Central memory CD4-positive, alpha-beta T cell (primary cell): ENCODE measurements at places on chromosomes 2 and 18.

DNA sequence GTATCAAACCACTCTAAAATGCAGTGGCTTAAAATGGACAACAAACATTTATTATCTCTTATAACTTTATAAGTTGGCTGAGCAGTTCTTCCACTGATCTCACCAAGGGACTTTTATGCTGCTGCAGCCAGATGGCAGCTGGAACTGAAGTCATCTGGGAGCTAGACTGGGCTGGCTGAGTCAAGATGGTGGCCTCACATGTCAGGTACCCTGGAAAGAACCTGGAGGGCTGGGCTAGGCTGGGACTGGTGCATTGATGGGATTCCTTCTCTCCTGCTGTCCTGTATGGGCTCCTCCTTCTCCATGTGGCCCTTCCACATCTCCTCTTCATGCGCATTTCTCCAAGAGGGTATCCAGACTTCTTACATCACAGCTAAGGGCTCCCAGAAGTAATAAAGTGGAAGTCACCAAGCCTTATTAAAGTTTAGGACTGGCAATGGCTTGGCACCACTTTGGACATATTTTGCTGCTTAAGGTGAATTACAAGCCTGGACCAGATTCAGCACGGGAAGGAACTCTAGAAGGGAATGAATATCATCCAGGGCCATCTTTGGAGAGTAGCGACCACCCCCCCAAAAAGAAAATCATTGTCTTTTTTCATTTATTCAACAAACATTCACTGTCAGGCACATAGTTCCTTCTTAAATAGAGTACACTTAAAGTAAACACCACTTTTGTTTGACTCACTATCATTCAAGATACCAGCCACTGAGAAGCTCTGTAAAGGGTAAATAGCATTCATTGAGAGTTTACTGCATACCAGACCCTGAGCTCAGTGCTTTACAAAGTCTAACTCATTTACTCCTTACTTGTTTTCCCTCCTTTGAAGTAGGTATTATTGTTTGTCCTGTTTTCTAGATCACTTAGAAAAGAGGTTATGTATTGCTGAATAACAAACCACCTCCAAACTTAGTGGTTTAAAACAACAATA, 138.0 kb downstream of the ZFP36L2 start:
- no peak for DNase-seq

- no peak for DNase-seq
Observed at GRCh38 chr2:230898016-230898712, 26.9 kb downstream of the GPR55 start.

DNA sequence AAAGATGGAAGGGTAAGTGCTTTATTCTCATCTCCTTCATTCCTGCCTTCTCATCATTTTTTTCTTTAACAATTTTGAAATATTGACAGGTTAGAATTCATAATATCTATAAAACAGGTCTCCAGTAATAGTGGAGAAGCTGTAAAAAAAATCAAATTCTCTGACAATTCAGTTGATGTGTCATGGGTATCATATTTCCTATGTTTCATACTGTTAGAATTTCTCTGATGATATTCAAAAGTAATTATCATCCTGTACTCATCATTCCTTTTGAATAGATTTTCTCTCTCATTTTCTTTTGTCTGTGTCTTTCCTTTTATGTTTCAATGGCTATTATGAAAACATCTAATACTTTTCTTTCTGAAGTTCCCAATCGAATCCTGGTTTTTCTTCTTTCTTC, 97.7 kb downstream of the CPS1 start:
- DNase-seq, result no peak

- no peak for DNase-seq
Observed at GRCh38 chr2:33605056-33605455, 6.0 kb upstream of the FAM98A start.

DNA sequence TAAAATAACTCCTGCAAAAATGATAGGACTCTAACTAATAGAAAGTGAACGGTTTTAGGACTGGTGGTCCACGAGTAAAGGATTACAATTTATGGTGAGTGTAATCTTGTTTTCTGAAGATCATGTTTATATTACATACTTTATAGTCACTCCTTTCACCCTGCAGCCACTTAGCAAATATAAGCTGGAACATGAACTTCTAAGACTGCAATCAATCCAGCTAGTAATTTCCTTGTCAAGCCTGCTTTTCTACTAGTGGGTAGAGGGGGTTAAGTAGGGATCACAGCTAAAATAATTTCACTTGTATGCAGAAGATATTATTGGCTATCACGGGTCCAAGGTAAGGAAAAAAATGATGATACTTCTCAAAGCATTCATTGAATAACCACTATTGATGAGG, 125.5 kb upstream of the NETO1 start:
- no peak for DNase-seq

DNA sequence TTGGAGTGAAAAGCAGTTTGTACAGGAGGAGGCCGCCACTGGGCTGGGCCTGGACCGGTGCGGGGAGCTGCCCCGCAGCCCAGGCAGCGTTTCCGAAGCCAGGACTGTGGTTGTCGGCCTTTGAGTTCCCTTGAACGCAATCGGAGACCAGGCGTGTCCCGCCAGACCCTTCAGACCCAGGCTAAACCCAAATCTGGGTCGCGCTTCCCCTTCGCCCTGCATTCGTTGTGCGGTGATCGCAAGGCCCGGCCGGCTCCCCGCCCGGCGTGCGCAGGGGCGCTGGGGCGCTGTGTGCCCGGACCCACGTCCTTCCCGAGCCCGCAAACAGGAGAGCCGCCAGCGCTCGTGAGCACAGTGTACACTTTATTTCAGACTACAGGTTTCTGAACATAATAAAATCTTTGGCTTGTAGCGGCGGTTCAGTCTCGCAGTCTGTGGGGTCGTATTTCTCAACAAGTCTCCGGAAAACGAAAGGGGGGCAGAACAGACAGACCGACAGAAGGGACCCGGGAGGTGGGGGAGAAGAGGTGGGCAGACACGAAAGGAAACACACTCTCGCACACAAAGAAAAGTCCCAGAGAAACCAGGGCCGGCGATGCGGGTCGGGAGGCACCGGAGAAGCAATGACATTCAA, 5.5 kb downstream of the EN1 start:
- DNase-seq, result no peak

- no peak for DNase-seq
Observed at GRCh38 chr18:9737006-9737405, 28.9 kb downstream of the RAB31 start.

- no peak for DNase-seq
Observed at GRCh38 chr2:9594366-9595054, 36.3 kb downstream of the YWHAQ start.

DNA sequence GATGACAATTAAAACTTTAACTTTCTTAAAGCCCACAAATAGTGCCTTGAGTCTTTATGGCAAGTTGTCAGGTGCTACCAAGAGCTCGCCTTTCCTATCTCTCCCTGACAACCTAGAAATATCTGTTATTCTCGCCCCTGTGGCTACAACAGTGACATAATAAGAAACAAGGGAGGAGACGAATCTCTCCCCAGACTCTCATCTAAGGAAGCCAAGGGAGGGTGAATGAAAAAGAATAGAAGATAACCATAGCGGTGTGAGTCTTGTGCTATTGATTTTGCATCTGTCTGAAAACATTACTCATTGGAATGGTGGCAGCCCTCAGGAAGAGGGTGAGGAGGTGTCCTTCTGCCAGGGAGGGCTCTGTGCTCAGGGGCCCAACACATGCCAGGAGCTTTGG, 114.3 kb downstream of the ALK start:
- no peak for DNase-seq

DNA sequence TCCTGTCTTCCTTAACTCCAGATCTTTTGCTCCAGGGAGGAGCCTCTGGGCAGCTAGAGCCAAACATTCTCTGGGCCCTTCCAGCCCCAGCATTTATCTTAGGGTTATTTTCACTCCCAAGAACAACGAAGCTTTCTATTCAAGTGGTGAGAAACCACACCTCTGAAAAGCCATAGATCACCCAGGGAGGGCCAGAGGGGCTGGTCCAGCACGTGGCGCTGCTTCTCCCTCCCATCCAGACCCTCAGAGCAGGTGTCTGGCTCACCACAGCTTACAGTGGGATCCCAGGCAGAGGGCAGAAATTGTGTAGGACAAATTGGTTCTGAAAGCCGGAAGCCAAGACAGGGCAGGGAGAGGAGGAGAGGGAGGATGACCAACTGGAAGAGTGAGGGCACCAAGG, 74.0 kb upstream of the PKDCC start:
- DNase-seq, result no peak

- no peak for DNase-seq
Observed at GRCh38 chr2:172607379-172607928, 51.6 kb downstream of the PDK1 start.

GRCh38 chr2:158495175-158495574, 38.4 kb downstream of the PKP4 start:
- no peak for DNase-seq

GRCh38 chr2:219155054-219155644, 5.5 kb downstream of the NHEJ1 start:
- DNase-seq, result peak; percentile 56

DNA sequence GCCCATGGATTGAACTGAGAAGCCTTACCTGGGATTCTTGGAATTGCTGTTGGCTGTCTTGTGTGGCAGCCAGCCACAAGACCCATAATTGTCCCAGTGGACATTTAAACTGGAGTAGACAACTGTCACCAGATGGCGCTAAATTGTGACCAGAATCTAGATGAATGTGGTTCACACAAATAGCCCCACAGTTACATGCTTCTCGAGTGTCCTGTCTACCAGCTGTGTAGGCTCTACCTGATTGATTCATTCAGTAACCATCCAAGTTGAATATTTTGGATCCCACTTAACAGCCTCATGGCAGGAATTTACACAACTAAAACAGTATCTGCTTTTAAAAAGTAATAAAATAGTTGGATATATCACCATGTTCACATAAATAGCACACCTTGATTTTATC, 73.2 kb downstream of the MAP4K4 start:
- DNase-seq, result no peak

- DNase-seq, result no peak
Observed at GRCh38 chr2:85725451-85725850, 28.3 kb upstream of the ATOH8 start.

GRCh38 chr18:6948281-6949055, 169.1 kb downstream of the LAMA1 start:
- no peak for DNase-seq

- no peak for DNase-seq
Observed at GRCh38 chr18:2027756-2028155, 543.5 kb downstream of the METTL4 start.

- DNase-seq, result no peak
Observed at GRCh38 chr2:153386481-153386897, 92.1 kb downstream of the RPRM start.

DNA sequence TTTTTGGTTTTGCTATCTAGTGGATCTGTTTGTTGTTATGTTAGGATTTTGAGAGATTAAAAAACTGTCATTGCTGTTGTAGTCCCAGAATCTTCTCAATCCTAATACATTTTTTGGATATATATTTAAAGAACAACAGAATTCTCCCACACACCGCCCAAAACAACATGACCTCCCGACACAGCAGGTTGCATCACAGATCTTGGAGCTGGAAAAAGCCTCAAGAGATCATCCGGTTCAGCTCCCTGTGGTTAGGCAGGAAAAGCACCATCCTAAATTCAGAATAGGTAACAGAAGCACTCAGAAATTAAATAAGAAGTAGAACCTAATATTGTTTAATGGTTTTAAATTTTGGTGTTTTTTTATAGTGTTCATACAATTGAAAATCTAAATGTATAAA, 251.4 kb upstream of the STON1 start:
- DNase-seq, result no peak

- DNase-seq, result no peak
Observed at GRCh38 chr2:78780256-78780655, 245.2 kb upstream of the REG3G start.

- DNase-seq, result no peak
Observed at GRCh38 chr2:166170356-166170755, 42.5 kb upstream of the SCN1A start.

- DNase-seq, result no peak
Observed at GRCh38 chr2:147492471-147492870, 352.4 kb upstream of the ACVR2A start.

DNA sequence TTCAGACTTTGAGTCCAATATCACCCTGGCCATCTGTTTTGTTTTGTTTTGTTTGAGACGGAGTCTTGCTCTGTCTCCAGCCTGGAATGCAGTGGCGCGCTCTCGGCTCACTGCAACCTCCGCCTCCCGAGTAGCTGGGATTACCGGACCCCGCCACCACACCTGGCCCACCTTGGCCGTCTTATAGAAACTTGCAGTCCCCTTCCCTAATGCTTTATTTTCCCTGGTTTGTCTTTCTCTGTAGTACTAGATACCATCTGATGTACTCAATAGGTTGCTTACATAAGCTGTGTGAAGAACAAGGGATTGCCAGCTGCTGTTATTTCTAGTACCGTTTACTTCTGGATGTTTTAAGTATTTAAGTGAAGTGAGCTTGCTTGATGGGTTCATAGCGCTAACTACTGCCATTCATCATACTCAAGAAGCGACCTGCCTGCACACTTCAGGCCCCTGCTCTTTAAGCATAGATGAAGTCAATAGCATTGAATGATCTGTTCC, 1.2 kb downstream of the RPL31 start:
- DNase-seq, result no peak

DNA sequence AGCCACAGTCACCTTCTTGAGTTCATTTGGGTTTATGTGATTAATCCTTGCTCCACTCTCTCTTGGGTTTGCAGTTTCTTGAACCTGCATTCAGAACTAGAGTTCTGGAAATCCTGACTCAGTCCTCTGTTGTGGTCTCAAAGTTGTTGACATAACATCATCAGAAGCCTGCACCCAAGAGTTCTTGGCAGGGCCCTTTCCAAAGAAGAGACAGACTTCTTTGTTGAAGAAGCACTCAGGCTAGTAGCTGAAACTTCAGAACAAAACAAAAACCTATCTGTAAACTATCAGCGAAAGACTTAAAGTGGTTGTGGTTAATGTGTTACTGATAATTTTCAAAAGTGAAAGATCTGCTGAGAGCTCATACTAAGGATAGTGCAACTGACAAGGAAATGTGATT, 120.8 kb downstream of the FAM168B start:
- no peak for DNase-seq

DNA sequence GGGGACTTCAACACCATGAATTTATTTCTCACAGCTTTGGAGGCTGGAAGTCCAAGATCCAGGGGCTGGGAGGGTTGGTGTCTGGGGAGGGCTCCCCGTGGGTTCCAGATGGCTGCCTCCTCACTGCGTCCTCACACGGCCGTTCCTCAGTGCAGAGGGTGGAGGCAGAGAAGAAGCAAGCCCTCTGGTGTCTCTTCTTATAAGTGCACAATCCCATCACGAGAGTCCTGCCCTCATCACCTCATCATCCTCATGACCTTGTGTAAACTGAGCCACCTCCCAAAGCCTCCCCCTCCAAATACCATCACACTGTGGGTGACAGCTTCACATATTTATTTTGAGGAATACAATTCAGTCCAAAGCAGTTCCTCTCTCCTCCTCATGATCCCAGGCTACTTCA, 26.3 kb downstream of the TMEM163 start:
- no peak for DNase-seq

GRCh38 chr2:49296107-49296867, 142.0 kb upstream of the FSHR start:
- no peak for DNase-seq
